Hepatic stellate cell (primary cell): ENCODE measurements at places on chromosomes 3 and 15.

DNA sequence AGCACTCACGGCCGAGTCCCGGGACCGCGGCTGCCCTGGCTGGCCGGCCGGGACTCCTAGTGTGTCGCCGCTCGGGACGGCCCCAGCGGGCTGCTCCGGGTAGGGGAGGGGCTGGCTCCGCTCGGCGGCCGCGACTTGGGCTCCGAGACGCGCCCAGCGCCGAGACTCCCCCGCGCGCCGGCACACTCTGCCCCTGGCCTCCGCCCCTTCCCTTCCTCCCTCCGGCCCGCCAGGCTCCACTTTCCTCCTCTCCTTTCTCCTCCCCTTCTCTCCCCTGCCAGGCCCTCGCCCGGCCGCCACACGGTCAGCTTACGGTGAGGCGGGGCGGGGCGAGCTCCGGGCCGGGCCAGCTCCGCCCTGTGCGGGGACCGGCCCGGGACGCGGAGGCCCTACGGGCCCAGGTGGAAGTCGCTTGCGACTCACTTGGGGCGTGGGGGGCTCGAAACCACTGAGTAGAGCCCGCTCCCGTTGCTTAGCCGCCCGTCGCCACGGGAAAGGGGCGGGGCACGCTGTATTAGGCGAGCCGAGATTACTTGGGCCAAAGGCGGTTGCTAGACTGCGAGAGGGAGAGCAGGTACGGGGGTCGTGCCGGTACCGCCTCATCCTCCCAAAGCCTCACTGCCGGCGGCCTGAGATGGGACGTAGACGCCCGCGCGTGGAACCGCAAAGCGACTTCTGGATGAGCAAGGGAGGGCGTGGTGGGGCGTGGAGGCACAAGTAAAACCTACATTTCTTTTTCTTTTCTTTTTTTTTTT, at the start of gene ITGB5:
TSS of gene ITGB5 (minus strand) at position 189 of the 755 bp plus-strand sequence. CDS start 365 bp downstream, outside the sequence.
- peak; percentile 73 for DNase-seq

DNA sequence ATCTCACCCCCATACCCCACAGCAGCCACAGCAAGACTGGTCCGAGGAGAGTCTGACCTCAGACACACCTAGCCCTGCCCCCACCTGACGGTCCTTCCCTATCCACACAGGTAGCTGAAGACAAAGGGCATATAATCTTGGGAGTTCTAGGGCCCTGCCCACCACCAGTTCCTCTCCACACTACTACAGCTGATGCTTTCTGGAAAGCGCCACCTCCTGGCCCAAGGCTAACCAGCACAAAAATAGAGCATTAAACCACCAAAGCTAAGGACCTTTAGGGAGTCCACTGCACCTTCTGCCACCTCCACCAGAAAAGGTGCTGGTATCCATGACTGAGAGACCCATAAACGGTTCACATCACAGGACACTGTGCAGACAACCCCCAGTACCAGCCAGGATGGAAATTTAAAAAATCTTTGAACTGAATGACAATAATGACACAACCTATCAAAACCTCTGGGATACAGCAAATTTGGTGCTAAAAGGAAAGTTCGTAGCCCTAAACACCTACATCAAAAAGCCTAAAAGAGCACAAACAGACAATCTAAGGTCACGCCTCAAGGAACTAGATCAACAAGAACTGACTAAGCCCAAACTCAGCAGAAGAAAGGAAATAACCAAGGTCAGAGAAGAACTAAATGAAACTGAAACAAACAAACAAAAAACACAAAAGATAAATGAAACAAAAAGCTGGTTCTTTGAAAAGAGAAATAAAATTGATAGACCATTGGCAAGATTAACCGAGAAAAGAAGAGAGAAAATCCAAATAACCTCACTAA, 122.1 kb upstream of the TPRG1 start:
- no peak for DNase-seq

- DNase-seq: no peak
These were observed 267.7 kb downstream of the XXYLT1 start for GRCh38 chr3:195003006-195003892.

DNA sequence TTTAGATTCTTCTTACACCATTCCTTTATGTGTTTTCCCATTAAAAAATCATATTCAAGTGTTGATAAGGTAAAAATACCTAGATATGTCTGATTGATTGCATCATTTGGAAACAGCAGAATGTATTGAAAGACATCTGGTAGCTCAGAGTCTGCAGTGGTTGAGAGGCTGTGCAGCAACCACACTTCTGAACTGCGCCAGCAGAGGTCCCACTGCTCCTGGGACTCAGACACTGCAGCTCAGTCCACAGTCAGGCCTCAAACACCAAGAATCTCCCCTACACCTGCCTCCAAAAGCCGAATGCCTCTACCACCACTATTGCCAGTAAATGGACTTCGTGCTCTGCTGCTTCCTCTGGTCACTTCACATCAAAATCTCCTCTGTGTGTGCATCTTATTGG, 176.9 kb upstream of the LMCD1 start:
- DNase-seq: peak; percentile 45

DNA sequence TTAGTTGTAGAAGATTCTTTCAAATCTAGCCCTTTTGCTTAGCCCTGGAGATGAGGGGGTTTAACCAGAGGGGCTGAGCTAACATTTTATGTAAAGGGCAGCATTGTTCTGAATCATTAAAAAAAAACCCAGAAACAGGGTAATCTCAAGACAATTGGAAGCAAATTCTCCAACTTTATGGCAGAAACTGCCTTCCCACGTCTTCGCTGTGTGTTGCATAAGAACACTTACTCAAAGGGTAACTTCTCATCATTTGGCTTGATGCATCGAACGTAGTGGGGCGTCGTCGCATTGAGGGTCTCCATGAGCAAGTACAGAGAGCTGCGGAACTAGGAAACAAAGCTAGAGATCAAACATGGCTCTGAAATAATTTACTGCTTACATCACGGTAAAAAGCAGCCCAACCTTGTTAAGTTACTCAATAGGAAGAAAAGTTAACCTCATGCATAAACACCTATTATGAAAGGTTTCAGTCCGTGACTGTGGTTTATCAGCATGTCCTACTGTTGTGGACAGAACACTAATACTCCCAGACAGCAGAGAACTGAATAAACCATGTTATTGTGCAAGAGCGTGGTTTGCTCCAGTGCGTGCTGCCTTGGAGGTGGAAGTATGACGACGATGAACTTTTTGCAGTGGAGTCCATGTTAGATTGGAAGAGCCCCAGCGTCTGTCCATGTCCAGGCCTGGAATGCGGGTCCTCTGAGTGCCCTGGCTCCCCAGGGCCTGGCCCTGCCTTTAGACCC, 48.7 kb downstream of the MYO5C start:
- peak; percentile 36 for DNase-seq

- DNase-seq: no peak
These were observed 107.4 kb downstream of the HES1 start for GRCh38 chr3:194243172-194243837.

DNA sequence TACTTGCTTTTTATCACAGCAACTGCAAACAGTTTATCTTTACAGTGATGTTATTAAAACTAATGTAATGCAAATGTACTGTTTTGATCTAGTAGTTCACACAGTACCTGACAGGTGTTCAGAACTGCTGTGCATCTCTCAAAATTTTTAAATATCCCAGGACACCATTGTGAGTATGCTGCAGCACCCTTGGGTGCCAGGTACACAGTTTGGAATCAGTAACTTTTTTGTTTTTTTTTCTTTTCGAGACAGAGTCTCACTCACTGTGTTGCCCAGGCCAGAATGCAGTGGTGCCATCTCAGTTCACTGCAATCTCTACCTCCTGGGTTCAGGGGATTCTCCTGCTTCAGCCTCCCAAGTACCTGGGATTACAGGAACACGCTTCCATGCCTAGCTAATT, 3.0 kb downstream of the KNL1 start:
- no peak for DNase-seq

- DNase-seq: peak; percentile 58
These were observed 2.1 kb upstream of the GABRA5 start for GRCh38 chr15:26864664-26865191.

DNA sequence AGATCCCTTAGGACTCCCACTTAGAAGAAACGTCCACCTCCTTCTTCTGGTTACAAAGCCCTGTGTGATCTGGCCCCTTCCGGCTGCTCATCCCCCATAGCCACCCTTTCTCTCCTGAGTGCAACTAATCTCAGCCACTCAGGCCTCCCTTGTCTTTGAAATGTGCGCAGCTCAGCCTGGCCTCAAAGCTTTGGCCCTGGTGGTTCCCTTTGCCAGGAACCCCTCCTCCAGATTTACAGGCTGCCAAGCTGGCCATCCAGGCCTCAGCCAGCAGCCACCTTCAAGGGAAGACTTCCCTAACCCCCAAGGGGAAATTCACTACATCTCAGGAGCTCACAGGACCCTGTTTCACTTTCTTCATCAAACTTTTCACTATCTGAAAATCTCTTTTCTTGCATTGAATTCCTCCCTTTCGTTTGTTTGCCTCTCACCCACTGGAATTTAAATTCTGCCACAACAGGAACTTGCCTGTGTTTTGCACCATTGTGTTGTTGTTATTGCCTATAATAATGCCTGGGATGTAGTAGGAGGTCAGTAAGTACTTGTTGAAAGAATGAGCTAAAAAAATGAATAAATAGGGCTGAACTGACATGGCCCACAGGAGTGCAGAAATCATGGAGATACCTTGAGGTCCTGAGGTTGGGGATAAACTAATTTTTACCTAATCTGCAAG, 109.5 kb upstream of the PFN2 start:
- no peak for DNase-seq

DNA sequence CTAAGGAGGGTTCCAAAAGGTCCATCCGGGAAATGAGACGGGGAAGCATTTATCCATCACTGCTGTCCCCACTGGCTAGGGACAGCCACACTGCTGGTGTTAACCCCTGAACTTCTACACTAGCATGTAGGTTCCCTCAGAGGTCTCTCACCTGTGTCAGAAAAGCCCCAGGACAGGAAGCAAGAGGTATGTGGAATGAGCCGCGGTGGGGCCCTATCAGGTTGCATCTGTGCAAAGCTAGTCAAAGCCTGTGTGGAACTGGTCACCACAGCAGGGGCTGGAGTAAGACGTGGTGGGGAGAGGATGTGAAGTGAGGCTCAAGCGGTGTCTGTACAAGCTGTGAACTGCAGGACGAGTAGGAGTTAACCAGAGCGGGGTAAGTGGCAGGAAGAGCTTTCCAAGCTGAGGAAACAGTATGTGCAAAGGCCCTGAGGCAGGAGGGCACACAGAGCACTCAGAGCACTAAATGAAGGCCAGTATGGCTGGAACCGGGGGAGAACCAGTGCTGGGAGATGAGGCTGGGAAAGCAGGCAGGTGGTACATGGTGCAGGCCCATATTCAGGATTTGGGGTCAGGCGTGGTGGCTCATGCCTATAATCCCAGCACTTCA, 57.8 kb downstream of the MEGF11 start:
- DNase-seq: no peak

GRCh38 chr3:30505866-30506520, 100.4 kb upstream of the TGFBR2 start:
- no peak for DNase-seq

DNA sequence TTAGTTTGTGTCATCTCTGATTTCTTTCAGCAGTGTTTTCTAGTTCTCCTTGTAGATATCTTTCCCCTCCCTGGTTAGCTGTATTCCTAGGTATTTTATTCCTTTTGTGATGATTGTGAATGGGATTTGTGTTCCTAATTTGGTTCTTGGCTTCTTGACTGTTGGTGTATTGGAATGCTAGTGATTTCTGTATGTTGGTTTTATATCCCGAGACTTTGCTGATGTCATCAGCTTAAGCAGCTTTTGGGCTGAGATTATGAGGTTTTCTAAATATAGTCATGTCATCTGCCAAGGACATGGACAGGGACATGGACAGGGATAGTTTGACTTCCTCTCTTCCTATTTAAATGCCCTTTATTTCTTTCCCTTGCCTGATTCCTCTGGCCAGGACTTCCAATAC, 35.8 kb downstream of the MYO9A start:
- no peak for DNase-seq

DNA sequence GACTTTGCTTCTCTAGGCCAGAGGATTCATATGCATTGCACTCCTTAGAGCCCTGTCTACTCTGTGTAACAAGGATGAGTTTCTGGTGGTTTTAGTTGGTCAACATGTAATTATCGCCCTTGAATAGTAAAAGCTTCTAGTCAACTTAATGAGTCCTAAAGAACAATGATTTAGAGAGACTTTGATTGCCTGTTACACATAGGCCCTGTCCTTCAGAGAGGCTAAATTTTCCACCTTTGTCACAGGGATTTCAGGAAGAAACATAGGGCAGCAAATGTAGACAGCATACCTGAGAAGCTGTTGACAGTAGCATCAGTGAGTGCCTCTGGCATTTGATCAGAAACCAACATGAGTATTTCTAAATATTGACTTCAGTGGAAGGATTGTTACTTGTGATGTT, 7.1 kb downstream of the BTLA start:
- DNase-seq: no peak

DNA sequence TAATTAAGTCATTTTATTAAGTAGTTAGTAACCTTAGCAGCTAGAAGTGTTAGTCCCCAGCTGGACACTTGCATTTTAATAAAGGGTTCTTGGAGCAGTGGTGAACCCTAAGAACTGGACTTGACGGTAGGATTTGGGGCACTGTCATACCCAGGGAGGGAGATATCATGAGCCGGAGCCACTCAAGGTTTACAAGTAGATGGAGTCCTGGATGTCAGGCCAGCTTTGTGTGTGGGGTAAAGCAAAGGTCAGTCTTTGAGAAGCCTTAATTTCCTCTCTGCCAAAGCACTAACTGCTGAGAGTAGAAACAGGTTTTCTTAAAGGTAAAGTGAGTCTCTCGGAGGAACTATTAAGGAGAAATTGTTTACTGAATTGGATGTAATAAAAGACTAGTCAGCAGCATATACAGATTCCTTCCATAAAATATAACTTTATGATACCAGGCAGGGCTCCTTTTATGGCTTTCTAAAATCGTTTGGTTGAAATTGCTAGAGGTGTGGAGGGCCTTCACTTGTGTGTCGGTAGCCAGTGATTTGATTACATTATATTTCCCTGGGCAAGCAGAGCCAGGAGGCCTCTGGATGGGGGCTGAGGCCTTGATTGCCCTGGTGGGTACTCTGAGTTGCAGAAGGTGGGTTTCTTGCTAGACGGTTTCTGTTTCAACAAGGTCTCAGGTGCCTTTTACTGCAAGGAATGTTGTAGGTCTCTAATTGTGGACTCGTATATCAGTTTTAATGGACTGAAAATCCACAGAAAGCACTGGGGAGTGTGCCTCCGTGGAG, 23.1 kb downstream of the SQOR start:
- DNase-seq: no peak

DNA sequence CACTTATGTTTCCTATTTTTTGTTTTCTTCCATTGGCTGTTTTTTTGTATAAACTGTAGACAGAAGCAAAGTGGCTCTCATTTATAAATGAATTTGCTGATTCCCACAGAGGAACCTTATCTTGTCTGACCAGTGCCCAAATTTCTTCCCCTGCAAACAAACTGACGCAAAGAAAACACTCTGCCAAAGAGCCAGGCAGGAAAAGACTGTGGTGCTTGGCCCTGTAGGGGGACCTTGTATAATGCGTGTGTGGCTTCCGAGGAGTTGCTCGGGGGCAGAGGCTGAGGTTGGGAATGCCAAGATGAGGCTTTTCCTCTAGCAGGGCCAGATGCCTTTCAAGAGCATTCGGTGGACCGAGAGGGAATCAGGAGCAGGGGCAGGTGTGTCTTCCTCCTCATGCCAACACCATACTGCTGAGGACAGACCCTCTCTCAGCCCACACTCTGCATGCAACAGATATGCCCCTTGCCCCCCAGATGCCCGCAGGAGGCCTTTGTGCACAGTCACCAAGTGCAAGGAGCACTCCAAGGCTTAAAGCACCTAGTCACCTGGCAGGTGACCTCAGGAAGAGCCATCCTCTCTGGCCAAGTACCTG, 104.3 kb upstream of the ABHD17C start:
- DNase-seq: no peak
